Stimulated activated CD4-positive, alpha-beta T cell treated with anti-CD3 and anti-CD28 coated beads, Interleukin-15, amount 100 ng/mL, for 1 hour (primary cell): ENCODE measurements at places on chromosomes 7 and 10.

- no peak for DNase-seq
These were observed 4.1 kb downstream of the CUZD1 start for GRCh38 chr10:122841569-122841968.

- DNase-seq = no peak
These were observed 13.8 kb upstream of the PPIF start for GRCh38 chr10:79333513-79333912.

DNA sequence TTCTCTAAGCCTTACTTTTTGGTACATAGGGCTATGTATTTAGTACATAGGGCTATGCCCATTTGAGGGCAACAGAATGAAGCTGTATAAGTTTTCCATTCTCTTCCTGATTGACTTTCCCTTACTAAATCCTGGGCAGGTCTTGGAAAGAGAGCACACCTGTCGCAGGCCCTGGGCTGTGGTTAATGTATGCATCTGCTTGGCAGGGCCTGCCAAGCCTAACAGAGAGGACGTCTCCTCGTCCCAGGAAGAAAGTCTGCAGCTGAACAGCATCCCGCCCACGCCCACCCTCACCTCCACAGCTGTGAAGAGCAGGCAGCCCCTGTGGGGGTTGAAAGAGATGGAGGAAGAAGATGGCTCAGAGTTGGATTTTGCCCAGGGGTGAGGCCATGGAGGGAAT is 8.9 kb upstream of the PVRIG start:
- DNase-seq = no peak

DNA sequence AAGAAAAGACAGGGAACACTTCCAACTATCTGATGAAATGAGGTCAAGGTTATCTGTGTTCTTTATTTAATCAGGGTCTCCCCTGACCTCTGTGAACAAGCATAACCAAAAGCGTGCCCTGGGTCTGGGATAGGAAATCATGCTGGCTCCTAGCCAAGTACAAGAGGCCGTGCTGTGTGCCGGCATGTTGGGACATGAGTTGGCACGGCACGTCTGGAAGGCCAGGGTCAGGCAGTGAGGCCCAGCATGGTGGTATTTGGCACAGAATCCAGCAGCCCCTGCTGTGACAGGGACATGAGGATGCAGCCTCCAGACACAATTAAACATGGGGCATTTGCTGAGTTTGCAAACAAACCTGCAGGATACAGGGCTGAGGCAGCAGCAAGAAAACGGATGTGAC is 320.4 kb downstream of the PLXNA4 start:
- no peak for DNase-seq

DNA sequence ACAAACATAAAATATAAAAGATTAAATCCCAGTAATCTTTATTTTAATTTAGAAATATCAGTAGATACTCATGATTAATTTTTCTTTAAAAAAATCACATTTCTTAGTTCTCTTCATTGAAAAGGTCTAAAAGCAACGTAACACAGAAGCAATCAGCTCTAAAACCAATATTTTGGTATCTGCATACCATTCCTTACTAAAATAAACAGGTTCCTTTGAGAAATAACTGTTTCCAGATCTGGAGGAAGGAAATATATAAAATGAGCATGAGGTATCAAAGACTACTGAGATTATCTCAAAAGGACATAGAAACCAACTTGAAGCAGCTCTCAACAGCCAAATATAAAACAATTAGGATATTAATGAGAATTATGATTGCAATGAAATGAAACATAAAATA is 301.0 kb upstream of the GNAI1 start:
- DNase-seq = no peak

GRCh38 chr10:30751678-30752331 is 122.3 kb upstream of the LYZL2 start:
- DNase-seq = peak; percentile 57

DNA sequence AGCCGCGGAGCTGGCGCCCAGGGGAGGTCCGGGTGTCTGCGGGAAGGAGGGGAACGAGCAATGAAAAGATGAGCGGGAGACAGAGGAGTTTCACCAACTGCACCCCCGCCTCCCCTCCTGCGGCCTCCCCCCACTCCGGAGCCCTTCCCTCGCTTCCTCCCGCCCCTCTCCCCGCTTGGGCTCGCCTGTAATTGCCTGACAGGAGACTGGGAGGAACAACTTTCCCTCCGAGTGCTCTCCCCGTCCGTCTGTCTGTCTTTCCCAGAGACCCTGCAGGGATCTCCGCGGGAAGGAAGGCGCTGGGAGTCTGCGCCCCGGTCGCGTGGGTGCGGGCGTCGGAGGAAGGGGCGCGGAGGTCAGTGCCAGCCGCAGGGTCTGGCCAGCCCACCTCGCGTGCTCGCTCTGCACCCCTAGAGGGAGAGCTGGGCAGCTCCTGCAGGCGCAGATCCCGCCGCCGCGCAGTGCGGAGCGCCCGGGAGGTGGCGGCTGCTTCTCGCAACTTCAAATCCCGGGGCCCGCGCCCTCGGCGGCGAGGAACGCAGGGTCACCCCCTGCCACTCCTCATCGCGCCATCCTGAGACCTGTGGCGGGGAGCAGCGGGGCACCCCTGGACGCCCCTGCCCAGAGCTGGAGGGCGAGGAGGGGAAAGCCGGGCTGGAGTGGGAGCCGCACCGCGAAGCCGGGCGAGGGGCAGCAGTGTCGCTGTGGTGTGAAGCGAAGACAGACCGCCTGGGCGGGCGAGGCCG is 511 bp upstream of the NRP1 start:
- no peak for DNase-seq

DNA sequence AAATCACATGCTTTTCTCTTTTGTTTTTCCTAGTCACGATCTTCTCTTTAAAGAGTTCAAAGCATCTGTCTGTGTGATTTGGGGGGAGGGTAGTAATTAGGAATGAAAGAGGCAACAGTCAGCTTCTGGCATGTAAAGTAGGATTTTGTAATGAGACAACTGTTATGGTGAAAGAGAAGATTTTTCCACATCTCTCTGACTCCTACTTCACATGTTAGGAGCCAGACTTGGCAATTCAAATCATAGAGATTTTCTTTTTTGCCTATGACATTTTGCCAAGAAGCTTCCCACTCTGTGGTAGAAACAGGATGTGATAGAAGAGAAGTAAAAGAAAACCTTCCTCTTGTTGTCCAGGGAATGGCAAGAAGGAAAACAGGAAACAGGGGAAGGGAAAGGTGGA is 38.3 kb upstream of the KLHL7 start:
- no peak for DNase-seq

DNA sequence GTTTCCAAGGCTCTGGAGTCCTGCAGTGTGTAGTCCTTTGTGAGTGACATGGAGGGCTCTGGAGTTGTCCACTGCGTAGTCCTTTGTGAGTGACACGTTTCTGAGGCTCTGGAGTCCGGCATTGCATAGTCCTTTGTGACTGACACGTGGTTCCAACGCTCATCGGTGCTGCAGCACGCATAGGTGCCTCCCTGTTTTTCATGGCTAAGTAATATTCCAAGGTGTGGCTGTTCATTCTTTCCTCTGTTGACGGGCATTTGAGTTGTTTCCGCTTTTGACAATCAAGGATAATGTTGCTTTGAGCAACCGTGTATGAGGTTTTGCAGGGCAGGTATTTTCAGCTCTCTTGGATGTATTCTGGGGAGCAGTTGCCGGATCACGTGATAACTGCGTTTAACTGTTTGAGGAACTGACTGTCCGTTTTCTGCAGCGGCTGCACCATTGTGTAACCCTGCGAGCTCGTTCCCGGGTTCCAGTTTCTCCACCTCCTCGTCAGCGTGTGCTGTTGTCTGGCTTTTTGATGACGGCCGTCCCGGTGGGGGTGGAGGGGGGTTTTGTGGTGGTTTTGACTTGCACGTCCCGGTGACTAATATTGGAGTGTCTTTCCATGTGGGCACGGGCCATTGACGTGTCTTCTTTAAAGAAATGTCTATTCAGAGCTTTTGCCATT is 21.1 kb downstream of the FAM20C start:
- no peak for DNase-seq

DNA sequence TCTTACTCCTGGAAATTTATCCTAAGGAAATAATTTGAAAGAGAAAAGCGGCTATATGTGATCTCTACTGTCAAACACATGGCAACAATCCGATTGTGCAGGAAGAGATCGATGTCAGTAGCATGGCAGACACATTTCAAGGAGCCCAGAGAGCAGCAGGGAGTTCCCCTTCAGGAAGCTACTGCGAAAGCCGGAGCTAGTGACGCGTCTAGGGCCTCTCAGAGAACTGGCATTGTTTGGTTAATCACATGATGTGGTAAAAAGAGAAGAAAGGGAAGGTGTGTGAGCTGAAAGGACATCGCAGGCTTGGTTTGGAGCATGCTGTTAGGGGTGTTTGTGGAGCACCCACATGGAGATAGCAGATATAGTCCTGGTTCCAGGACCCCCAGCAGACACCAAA is 74.9 kb downstream of the BEND7 start:
- no peak for DNase-seq

- no peak for DNase-seq
These were observed 575.3 kb downstream of the ETV1 start for GRCh38 chr7:13414181-13414580.

DNA sequence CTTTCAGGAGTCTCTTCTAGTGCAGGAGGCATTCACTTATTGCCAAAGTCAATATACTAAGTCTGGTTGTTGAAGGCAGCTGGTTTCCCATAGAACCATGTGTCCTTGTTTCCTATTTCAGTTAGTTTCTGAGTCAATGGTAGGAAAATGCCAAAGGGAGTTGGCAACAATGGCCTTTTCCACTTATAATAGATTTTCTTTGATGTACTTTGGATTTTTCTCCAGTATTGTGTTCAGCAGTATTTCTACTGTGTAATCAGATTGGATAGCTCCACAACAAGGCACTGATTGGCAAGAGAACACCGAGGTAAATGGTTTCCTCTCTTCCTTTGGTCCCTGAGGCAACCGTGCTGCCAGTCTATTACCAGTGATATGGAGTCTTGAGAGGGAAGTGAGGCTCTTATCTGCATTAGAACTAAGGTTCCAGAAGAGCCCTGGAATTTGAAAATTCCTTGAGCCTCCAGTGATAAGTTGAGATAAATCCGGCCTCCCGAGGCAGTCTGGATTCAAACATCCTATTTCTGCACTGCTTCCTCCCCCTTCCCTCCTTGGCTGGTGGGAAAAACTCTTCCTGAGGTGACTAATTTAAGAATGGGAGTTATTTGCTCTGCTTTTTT is 7.9 kb upstream of the SEPTIN7 start:
- no peak for DNase-seq

DNA sequence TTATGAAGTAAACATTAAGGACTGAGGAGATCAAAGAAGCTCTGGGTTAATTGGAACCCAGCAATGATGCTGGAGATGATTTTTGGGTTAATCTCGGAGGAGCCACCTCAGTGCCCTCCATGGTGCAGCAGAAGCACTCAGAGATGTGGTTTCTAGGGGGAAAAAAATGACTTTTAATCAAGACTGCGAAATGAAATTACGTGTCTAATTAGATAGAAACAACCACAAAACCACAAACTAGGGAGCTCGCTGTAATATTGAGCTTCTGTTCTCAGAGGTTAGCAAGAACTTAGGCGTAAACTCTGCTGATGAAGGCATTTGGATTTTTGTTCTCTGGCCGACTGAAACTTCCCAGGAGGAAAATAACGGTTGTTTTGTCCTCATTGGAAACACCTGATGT is 319.0 kb downstream of the GRID1 start:
- no peak for DNase-seq

GRCh38 chr7:2049111-2049781 is 183.5 kb downstream of the MAD1L1 start:
- DNase-seq = no peak

GRCh38 chr10:114239994-114240345 is 916 bp downstream of the VWA2 start:
- no peak for DNase-seq

DNA sequence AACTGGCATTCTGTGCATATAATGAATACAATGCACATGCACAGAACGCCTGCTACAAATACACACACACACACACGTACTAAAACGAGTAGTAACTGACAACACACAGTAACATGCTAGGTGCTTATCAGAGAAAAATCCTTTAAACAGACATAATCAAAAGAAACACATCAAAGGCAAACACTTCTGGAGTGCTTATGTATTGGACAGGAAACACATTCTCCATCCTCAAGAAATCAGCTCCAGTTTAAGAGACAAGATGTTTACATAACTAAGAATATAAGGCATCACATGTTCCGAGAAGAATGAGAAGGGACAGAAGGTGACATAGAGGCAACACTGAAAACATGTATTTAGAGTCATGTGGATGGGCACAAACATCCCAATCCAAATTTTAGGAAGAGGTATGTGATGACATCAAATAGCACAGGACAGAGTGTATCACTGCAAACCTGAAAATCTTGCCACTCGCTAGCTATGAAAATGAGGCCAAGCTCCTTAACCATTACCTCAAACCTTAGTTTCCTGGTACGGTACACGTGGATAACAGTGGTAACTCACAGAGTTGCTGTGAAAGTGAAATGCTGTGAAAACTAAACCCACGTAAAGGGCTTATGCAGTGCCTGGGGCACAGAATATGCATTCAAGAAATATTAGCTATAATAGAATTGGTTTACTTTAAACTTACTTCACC is 619.6 kb downstream of the PARD3 start:
- no peak for DNase-seq

GRCh38 chr7:108122181-108122580 is 8.0 kb downstream of the LAMB4 start:
- no peak for DNase-seq

DNA sequence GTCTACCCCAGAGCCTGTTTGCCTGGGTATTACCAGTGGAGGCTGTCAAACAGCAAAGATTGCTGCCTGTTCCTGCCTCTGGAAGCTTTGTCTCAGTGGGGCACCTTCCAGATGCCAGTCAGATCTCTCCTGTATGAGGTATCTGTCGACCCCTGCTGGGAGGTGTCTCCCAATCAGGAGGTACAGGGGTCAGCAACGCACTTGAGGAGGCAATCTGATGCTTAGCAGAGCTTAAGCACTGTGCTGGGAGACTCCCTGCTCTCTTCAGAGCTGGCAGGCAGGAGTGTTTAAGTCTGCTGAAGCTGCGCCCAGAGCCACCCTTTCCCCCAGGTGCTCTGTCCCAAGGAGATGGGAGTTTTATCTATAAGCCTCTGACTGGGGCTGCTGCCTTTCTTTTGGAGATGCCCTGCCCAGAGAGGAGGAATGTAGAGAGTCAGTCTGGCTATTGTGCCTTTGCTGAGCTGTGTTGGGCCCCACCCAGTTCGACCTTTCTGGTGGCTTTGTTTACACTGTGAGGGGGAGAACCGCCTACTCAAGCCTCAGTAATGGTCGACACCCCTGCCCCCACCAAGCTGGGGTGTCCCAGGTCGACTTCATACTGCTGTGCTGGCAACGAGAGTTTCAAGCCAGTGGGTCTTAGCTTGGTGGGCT is 62.2 kb downstream of the PPP1R9A start:
- DNase-seq = no peak
